ENCODE measurements at places on chromosomes 1 and 21. TPM values are rescaled to one million over a fixed set of nuclear protein-coding genes. Genes with fewer than 3 reads are reported as not detected.

The TMEM200B gene
- 8.8 TPM for total RNA-seq

The SPATA17 gene
- 0.89 TPM for total RNA-seq

The ECE1 gene
- 121 TPM for total RNA-seq

The HSD3B2 gene
- total RNA-seq = not detected

The S100A5 gene
- 0.16 TPM for total RNA-seq

The CBR3 gene
- total RNA-seq = 2.0 TPM

The CACNA1S gene
- total RNA-seq = not detected
